ENCODE measurements at places on chromosomes 1 and 21.
A peak's percentile ranks its signal among the peaks of the same experiment; 100 is the strongest.

- DNase-seq = no peak
These were observed 14.4 kb downstream of the RALGPS2 start for GRCh38 chr1:178739285-178740045.

DNA sequence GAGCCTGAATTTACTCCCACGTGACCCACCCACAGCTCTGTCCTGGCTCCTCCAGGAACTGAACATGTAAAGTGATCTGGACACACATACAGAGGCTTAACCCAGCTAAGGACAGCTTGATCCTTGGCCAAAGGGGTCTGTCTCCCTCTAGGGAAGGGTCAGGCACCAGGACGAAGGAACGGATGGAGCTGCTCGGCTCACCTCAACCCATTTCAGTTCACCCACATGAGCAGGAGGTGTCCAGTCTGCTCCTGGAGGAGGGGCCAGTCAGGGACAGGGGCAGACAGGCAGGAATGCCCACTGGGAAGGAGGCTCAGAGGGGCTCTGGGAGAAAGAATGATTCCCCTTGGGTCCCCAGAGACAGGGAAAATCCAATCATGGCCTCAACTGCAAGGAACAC lies 567.2 kb downstream of the PTPRU start:
- DNase-seq = no peak

GRCh38 chr1:89041119-89041641 lies 18.5 kb upstream of the GBP3 start:
- DNase-seq = no peak

GRCh38 chr1:43850591-43851233 lies 82.9 kb upstream of the ARTN start:
- DNase-seq = no peak

GRCh38 chr1:162321809-162322422 lies 54.7 kb downstream of the SPATA46 start:
- no peak for DNase-seq

DNA sequence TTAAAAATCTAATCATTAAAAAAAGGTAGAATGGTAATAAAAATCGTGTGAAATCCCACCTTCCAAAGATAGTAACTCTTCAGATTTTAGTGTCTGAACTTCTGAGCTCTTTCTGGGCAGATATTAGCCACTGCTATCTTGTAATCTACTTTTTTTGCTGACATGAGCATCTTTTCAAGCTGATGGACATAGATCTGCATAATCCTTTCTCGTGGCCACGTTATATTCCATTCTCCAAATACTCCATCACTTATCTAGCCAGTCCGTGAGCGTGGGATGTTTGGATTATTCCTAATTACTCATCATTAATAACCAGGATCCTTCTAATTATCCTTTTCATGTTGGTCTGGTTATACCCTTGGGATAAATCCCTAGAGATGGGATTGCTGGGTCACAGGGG lies 254.2 kb upstream of the VAMP3 start:
- DNase-seq = no peak

GRCh38 chr1:1291548-1292441 lies 11.6 kb downstream of the SCNN1D start:
- peak; percentile 81 for DNase-seq

GRCh38 chr1:101300916-101301315 lies 64.1 kb downstream of the S1PR1 start:
- DNase-seq = no peak

- no peak for DNase-seq
These were observed 172.8 kb upstream of the GREM2 start for GRCh38 chr1:240784776-240785175.

GRCh38 chr21:35075546-35075945 lies 26.4 kb upstream of the RUNX1 start:
- DNase-seq = no peak

DNA sequence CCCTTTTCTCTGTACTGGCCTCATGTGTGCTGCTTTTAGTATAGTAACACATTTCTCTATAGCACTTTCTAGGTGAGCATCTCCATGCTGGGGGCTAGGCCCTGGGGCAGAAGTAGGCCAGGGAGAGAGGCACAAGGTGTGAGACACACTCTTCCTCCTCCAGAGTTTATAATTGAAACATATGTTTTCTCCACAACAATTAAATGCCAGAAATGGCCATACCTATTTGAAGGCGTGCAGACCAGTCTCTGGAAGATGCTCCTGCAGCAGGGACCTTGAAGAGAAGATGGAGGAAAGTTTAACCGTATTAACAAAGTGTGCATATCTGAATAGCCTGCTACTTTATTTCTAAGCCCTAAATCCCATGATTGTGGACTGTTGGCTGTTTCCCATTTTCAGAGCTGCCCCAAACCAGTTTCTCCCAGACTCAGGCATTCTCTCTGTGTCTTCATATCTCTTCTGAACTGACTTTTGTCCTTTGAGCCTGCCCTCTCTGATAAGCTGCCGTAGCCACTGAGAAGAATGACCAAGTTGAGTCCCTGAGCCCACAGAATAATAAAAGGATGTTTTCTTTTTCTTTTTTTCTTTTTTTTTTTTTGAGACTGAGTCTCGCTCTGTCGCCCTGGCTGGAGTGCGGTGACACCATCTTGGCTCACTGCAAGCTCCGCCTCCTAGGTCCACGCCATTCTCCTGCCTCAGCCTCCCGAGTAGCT lies 81.3 kb downstream of the LRRC8D start:
- DNase-seq = no peak

- DNase-seq = no peak
These were observed 199.6 kb upstream of the SGIP1 start for GRCh38 chr1:66334318-66334717.

GRCh38 chr1:42140191-42140590 lies 13.0 kb upstream of the GUCA2B start:
- DNase-seq = no peak

GRCh38 chr1:53069265-53069662 lies 7.3 kb downstream of the PODN start:
- no peak for DNase-seq

GRCh38 chr21:32603131-32603530 lies 9.0 kb downstream of the CFAP298 start:
- no peak for DNase-seq

- no peak for DNase-seq
These were observed 139.9 kb downstream of the PTGER3 start for GRCh38 chr1:70907563-70908310.

- DNase-seq = no peak
These were observed 11.5 kb downstream of the USP1 start for GRCh38 chr1:62448221-62448933.

- peak; percentile 16 for DNase-seq
These were observed 215.9 kb upstream of the L1TD1 start for GRCh38 chr1:61978796-61979195.

DNA sequence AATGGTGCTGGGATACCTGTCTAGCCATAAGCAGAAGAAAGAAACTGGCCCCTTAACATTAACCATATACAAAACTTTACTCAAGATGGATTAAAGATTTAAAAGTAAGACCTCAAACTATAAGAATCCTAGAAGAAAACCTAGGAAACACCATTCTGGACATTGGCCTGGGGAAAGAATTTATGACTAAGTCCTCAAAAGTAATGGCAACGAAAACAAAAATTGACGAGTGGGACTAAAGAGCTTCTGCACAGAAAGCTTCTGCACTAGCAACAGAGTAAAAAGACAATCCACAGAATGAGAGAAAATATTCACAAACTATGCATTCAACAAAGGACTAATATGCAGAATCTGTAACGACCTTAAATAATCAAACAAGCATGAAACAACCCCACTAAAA lies 66.7 kb downstream of the NME7 start:
- no peak for DNase-seq

DNA sequence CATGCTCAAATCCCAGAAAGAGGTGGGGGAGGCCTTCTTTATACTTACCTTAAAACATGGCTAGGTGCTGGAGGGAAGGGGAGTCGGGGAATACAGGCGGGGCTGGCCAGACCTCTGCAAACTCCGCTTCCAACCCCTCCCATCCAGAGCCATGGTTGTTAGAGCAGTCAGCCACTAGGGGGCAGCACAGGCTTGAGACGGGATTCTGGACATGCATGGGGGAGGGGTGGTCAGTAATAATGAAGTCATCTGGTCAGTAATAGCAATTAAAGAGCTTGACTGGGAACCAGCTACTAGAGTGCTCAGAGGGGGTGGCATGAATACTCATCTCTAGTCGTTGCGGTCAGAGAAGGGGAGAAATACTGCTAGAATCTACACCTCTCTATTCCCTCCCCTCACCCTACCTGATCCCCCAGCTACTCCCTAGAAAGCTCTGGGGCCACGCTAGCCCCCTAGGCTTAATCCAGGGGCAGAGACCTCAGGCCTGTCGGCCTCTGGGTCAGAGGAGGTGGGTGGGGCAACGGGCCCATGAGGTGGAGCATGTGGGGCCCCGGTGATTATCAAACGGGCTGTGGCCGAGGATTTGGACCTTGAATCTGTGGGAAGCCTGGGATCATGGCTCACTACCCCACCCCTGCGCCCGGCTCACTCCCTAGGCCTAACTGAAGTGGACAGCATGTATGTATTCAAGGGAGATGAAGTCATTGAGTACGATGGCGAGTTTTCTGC lies 2.9 kb downstream of the CASQ1 start:
- peak; percentile 68 for DNase-seq

- DNase-seq = peak; percentile 35
These were observed 841 bp downstream of the ADSS2 start for GRCh38 chr1:244450597-244451538.

- DNase-seq = no peak
These were observed 29.4 kb upstream of the PPP2R5A start for GRCh38 chr1:212255705-212256307.

- peak; percentile 80 for DNase-seq
These were observed 92.8 kb upstream of the CACNA1E start for GRCh38 chr1:181390410-181391077.

GRCh38 chr1:107594536-107594935 lies 370.4 kb downstream of the VAV3 start:
- no peak for DNase-seq

- DNase-seq = no peak
These were observed 33.5 kb upstream of the IL19 start for GRCh38 chr1:206736878-206737728.

GRCh38 chr1:119738100-119738720 lies 26.5 kb downstream of the PHGDH start:
- no peak for DNase-seq

DNA sequence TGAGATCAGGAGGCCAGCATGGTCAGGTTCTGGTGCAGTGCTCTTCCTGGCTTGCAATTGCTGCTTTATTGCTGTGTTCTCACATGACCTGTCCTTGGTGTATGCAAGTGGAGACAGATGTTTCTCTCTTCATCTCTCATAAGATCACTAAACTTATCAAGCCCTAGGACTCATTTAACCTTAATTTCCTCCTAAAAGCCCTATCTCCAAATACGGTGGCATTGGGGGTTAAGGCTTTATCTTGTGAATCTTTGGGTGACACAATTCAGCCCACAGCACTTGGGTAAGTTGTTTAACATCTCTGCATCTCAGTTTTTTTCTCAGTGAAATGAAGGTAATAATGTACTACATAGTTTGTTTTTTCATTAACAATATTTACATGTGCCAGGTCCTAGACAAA lies 152.4 kb downstream of the RWDD3 start:
- no peak for DNase-seq

- DNase-seq = no peak
These were observed 124.0 kb downstream of the EDEM3 start for GRCh38 chr1:184630679-184631060.

- DNase-seq = peak; percentile 23
These were observed 293.5 kb downstream of the MRPL39 start for GRCh38 chr21:25313829-25314228.

DNA sequence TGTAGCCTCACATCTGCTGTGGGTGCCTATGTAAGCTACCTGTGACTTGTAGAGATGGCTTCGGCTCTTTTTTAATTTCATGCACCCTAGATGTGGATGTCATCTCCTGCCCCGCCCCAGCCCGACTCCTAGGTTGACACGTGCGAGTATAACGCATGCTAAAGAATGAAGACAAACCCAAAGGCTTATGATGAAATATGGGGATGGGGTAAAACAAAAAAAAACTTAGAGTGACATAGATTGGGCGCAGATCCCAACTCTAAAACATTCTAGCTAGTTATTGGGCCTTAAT lies 613 bp upstream of the ERO1B start:
- DNase-seq = no peak

DNA sequence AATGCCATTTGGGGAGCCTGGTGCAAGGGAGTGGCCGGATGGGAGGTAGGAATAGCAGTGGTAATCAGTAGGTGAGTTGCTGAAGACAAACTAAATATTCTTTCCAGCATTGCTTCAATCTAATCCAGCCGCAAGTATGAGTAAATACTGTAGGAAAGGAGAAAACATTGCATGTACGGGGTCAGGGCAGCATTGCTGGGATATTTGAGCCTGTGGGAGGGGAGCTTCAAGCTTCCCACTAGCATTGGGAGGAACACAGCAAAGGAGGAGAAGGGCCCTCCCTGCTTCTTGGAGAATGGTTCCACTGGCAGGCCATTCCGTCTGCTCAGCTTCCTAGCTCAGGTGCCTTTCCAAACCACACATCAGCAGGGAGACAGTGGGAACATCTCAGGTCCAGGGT lies 15.2 kb downstream of the CAPN2 start:
- no peak for DNase-seq

- DNase-seq = no peak
These were observed 55.3 kb downstream of the MRPS6 start for GRCh38 chr21:34128674-34129038.

GRCh38 chr21:42703136-42703908 lies 49.9 kb downstream of the PDE9A start:
- DNase-seq = no peak
